Activated naive CD4-positive, alpha-beta T cell treated with anti-CD3 and anti-CD28 coated beads, Interleukin-2, amount 50 U/mL, for 72 hours (primary cell): ENCODE measurements at places on chromosomes 13 and 19. TPM values are rescaled to one million over a fixed set of nuclear protein-coding genes. Genes with fewer than 3 reads are reported as not detected.

DMAC2 gene
- total RNA-seq, result 46.7 TPM

GRCh38 chr19:7098096-7098495 lies 28.6 kb downstream of the ZNF557 start:
- DNase-seq, result no peak

GRCh38 chr13:100339411-100339940 lies 249.1 kb downstream of the GGACT start:
- DNase-seq, result no peak

- DNase-seq, result no peak
Measured at GRCh38 chr13:60286707-60287106, 110.3 kb upstream of the TDRD3 start.

DNA sequence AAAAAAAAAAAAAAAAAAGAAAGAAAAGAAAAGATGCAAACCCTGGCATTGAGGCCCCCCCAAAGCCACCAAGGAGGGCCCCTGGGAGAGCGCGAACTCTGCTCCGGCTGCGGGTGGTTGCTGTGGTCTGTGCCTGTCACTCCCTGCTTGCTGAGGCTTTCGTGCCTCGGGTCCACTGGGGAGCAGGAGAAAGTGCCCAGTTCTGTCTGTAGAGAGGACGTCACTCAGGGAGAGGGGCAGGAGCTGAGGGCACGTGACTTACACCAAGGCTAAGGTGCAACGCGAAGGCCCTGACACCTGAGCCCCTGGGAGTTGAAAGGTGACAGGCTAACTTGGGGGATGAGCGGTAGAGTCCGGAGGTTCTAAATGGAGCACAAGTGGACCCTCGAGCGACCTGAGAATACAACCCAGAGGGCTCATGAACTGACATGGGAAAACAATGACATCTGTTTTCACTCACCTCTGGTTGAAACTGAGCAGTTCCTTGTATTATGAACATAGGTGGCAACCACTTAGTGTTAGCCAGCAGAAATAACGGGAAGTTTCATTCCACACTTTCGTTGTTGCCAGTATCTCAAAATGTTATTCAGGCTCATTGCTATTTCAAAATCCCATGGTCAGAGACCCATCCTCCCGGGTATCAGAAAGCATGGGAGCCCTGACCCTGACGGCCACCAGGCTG lies 69.2 kb upstream of the TM9SF2 start:
- DNase-seq, result no peak

DNA sequence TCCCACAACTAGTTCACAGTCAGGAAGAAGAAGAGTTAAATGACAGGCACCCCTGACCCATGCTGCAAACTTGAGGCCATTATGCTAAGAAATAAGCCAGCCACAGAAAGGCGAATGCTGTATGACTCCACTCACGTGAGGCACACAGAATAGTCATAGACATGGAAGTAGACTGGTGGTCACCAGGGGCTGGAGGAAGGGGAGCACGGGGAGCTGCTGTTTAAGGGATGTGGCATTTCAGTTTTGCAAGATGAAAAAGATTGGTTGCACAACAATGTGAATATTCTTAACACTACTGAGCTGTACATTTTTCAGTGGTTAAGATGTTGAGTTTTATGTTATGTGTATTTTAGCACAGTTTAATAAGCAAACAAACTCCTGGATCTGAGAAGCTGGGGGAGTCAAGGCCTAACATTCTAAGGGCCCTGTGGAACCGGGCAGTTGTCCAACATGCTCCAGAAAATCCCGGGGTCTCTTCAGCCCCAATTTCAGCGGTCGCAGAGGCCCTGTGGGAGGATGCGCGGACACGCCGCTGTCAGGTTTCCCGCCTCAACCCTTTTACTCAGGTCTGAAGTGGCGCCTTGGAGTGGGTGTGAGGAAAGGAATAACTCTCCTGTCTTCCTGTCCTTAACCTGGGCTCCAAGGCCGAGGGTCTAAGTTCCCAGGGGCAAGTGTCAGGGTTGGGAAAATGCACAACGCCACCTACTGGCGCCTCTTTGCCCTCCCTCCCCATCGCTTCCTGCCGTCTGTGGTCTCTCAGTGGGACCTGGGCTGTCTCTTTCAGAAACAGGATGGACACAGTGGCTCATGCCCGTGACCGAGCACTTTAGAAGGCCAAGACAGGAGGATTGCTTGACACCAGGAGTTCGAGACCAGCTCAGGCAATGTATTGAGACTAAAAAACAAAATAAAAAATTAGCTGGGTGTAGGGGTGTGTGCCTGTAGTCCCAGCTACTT lies 4.4 kb upstream of the TMEM272 start:
- DNase-seq, result no peak

NTF4 gene
- not detected for total RNA-seq

GRCh38 chr13:39515224-39515714 lies 87.7 kb downstream of the LHFPL6 start:
- no peak for DNase-seq

ZNF554 gene
- total RNA-seq, result 0.77 TPM

TPTE2 gene
- total RNA-seq, result not detected
